ENCODE measurements at places on chromosomes 7 and 10.

- DNase-seq, result no peak
Measured at GRCh38 chr10:24278176-24278889, 69.4 kb downstream of the KIAA1217 start.

GRCh38 chr10:20202337-20202736, 386.1 kb downstream of the PLXDC2 start:
- no peak for DNase-seq

DNA sequence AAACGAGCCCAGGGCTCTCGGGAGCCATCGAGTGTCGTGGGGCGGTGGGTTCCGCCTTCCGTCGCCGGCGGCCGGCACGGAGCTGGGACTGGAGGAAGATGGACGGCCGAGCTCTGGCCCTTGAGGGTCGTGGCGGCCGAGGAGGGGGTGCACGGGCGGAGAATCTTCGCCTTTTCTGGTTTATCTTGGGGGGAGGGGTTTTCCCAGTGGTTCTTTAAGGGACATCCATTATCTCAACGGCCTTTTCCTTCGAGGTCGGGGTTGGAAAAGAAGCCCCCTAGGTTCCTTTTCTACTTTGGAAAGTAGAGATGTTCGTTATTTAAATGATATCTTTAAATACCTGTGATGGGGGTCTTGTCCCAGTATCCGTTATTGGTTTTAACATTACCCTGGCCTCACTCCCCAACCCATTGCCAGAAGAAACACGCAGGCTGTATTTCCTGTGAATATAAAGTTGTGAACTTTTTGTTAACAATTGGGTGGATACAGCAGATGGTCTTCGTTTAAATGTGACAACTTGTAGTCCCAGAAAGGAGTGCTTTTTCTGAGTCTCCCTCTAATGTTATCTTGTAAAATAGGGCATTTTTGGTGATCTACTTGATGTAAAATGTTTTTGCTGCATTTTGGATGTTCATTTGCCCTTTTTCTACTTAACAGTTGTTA, 765 bp downstream of the CCAR1 start:
- DNase-seq, result no peak

DNA sequence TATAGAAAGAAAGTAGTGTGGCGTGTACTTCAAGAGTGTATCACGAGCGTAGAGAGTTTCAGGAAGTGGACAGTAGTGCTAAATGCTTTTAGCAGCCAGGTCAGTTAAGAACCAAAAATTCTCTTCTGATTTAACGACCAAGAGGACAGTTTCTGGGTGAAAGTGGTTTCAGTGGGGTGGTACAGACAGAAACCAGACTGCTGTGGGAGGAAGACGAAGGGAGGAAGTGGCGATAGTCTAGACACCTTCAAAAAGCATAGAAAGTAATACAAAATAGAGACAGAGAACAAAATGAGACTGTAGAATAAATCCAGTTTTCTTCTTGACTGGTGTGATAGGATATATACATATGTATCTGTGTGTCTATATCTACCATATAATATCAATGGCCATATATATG, 93.5 kb downstream of the MBL2 start:
- DNase-seq, result no peak

- DNase-seq, result no peak
Measured at GRCh38 chr10:58971796-58972491, 204.5 kb upstream of the PHYHIPL start.

DNA sequence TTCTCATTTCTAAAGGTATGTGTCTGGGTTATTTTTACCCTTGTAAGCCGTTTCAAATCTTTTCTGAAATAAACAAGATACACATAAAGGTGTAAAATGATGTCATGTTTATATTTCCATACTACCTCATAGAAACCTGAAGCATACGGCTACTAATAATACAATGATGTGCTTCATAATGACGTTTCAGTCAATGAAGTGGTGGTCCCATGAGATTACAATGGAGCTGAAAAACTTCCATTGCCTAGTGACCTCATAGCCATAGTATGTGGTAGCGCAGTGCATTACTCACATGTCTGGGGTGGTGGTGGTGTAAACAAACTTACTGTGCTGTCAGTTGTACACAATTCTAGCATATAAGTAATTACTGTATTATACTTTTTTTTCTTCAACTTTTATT, 24.9 kb downstream of the EPDR1 start:
- DNase-seq, result no peak

GRCh38 chr7:114183311-114184088, 231.1 kb upstream of the FOXP2 start:
- DNase-seq, result no peak

- no peak for DNase-seq
Measured at GRCh38 chr10:24826009-24826408, 102.3 kb upstream of the ARHGAP21 start.

GRCh38 chr7:18689551-18689950, 194.0 kb downstream of the HDAC9 start:
- DNase-seq, result no peak

GRCh38 chr7:1862560-1862959, 192.5 kb downstream of the ELFN1 start:
- no peak for DNase-seq

DNA sequence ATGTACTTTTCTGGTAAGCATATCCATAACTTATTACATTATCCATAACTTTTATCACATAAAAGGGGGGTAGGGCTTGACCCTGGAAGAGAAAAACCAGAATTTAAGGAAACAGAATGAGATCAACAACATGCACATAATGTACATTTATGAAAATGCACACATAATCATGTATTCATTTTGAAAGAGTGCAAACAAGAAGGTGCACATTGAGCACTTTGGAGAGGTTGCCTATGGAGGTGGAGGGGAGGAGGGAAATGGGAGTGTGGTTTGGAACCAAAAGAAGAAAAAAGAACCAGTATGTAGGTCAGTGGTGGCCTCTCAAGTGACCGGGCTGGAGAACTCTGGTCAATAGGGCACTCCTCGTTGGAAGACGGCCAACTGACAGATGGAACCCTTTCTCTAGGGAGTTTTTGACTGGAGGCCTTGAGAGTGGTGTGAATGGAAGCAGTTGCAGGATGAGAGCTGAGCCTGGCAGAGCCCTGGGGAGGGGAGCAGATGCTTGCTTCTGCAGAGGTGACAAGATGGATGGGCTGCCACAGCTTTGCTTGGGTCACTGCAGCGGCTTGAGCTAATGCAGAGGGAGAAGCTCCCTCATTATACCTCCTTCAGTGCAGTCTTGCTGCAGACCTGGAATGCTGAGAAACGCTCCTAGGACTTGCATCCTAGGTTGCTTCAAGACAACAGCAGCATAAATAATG, 192.7 kb downstream of the SEC23IP start:
- no peak for DNase-seq

- no peak for DNase-seq
Measured at GRCh38 chr7:27351137-27351536, 108.5 kb downstream of the EVX1 start.

DNA sequence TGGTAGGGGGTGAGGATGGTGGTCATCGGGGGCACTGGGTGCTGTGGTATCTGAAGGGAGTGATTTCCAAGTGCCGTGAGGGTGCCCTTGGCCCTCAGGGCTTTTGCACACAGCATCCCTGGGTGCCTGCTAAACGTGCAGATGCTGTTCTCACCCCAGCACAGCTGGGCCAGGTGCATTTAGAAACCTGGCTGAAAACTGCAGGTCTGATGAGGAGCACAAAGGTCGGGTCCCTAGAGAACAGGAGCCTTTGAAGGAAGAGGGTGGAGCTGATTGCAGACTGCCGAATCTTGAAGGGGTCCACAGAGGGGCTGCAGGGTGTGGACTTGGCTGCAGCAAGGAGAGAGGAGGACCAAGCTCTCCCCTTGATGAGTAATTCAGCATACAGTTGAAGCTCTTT, 32.0 kb downstream of the ZMIZ1 start:
- DNase-seq, result no peak

GRCh38 chr10:99331207-99331803, 2.1 kb downstream of the CNNM1 start:
- no peak for DNase-seq

GRCh38 chr7:155590215-155591018, 44.1 kb upstream of the CNPY1 start:
- no peak for DNase-seq

DNA sequence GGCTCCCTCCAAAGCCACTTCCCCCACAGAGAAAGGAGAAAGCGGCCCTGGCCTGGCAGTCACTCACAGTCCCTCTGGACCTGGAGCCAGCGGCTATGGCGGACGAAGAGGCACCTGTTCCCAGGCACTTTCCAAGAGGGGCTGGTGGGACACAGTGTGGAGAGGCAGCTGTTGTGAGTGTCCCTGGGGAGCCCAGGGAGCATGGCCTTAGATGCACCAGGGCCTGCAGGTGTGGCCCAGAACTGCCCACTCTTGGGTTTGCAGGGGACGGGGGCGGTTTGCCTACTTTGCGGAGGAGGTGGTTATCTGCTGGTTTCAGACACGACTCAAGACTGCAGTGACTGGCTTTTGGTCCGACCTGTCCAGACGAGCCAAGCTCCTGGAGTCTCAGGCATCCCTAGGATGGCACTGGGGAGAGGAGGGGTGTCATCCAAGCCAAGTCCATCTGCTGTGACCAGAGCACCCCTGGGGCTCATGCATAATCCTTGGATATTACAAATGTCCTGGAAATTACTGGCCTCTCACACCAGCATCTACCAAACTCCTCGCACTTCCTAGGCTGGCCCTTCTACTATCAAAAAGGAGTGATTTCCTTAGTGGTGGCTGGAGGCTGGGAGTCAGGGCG, 18.4 kb downstream of the CTBP2 start:
- no peak for DNase-seq

- no peak for DNase-seq
Measured at GRCh38 chr7:144174613-144175012, 8.7 kb upstream of the CTAGE4 start.

- no peak for DNase-seq
Measured at GRCh38 chr10:5196702-5197113, at the start of gene AKR1C4. TSS of gene AKR1C4 (plus strand) at chr10:5196837. CDS start at chr10:5196868, 31 bp downstream.

- DNase-seq, result peak; percentile 18
Measured at GRCh38 chr10:114042895-114043531, 653 bp upstream of the ADRB1 start.

DNA sequence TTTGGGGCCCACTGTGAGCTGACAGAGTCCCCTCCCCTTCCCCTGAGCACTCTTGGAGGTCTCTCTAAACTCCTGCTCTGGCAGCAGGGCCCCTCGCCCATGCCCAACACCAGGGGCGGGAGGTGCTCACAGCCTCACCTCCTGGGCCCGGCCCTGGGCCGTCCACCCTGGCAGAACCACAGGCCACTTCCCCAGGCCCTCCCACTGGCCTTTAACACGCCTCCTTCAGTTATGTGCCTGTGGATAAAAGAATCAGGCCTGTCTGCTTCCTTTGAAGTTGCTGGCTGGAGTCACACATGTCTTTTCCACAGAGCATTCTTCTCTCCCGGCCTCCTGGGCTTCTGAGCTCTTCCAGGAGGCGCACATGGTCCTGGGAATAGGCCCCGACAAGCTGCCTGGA, 10.2 kb downstream of the MYL10 start:
- no peak for DNase-seq

DNA sequence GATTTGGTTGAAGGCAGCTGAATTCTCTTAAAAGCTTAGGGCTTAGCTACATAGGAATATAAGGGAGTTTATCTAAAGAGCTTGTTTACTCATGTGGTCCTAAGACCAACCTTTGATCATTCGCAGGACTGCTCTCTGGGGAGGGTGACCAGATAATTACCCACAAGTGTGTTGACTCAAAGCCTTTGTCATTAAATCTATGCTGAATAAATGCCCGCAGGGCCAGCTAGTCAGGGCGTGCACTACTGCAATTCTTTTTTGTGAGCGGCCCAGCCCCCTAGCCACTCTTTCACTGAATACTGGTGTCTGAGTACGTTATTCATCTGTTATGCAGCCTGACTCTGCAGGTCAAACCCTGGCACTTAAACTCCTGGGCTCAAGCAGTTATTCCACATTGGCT, 69.6 kb downstream of the AKAP9 start:
- DNase-seq, result no peak

DNA sequence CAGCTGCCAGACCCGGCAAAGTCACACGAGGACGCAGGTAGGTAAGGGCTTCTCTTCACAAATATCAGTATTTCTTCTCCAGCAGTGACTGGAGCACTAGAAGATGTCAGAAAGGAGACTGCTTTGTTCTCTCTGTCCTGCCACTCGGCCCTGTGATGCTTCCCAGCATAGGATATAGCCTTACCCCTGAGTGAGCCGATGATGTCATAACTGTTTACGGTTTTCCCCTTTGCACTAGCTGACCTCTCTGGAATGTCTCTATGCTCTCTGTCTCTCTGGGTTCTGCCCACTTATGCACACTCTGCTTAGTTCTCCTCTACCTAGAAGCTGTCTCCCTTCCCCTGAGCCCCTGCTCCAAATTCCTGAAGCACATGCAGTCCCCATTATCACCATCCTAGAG, 167.5 kb upstream of the PODXL start:
- no peak for DNase-seq

GRCh38 chr10:97849687-97850402, at the start of gene GOLGA7B:
TSS of gene GOLGA7B (plus strand) at chr10:97849843. CDS start at chr10:97850304, 461 bp downstream.
- peak; percentile 65 for DNase-seq

- DNase-seq, result no peak
Measured at GRCh38 chr7:54812756-54813322, 53.8 kb upstream of the SEC61G start.

GRCh38 chr10:126235979-126236851, 152.1 kb downstream of the ADAM12 start:
- no peak for DNase-seq

GRCh38 chr7:1052031-1052818, 7.9 kb downstream of the GPR146 start:
- no peak for DNase-seq

- peak; percentile 57 for DNase-seq
Measured at GRCh38 chr10:6494936-6495592, 85.0 kb downstream of the PRKCQ start.

- no peak for DNase-seq
Measured at GRCh38 chr10:20215547-20216152, 399.4 kb downstream of the PLXDC2 start.

GRCh38 chr10:117431160-117431559, 55.9 kb upstream of the PDZD8 start:
- no peak for DNase-seq

- no peak for DNase-seq
Measured at GRCh38 chr10:119496273-119496672, 46.2 kb downstream of the RGS10 start.

DNA sequence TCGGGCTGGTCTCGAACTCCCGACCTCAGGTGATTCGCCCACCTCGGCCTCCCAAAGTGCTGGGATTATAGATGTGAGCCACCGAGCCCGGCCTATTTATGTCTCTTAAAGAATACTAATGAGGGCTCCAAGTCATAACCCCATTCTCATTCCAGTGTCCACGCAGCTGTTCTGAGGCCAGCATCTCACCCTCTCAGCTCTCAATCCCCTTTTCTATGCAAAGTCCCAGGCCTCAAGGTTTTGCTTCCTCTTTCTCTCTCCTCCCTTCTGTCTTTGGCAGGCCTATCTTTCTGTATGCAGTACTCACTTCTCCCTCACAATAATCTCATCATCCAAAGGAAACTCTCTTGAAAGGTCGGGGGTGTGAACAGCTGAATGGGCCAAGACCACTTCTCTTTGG, 28.0 kb upstream of the VSIR start:
- no peak for DNase-seq

GRCh38 chr10:99431190-99431760, 851 bp upstream of the GOT1 start:
- DNase-seq, result no peak

DNA sequence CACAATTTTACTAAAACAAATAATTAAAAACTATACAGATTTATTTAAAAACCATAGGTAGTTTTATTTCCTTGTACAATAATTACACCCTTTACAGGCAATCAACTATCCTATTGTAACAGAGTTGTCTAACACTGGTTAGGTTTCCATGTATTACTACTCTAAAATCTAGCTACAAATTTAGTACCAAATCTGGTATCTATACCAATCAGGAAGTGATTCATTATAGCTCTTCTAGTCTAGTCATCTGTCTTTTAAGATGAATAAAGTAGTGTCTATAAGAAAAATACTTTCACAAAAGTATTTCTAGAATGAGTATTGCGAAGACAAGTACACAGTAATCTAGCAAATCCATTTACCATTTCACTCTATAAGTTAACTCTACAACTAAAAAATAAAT, 16.9 kb downstream of the ZNF800 start:
- no peak for DNase-seq

Measured in activated CD8-positive, alpha-beta memory T cell treated with anti-CD3 and anti-CD28 coated beads, Interleukin-2, amount 50 U/mL, for 4 hours (primary cell).